ENCODE measurements at places on chromosomes 5 and 9.

GRCh38 chr5:103108086-103108485, 11.9 kb downstream of the GIN1 start:
- DNase-seq, result no peak

DNA sequence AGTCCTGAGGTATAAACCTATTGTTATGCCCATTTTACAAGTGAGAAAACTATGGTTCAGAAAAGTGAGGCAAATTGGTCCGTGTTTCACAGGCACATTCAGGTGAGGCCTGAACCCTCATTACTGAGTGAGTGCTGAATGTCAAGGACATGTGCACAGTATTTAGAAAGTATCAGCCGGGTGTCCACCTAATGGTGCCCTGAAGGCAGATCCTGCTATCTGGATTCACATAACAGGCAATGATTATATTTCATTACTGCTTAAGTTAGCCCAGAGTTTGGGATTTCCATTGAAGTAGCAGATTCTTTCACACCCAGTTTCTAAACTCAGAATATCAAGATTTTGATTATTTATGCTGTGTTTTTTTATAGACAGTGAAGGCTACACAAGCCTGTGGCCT, 142.7 kb downstream of the LHFPL2 start:
- DNase-seq, result no peak

GRCh38 chr5:169742771-169743296, 105.8 kb downstream of the DOCK2 start:
- DNase-seq, result peak; percentile 87

DNA sequence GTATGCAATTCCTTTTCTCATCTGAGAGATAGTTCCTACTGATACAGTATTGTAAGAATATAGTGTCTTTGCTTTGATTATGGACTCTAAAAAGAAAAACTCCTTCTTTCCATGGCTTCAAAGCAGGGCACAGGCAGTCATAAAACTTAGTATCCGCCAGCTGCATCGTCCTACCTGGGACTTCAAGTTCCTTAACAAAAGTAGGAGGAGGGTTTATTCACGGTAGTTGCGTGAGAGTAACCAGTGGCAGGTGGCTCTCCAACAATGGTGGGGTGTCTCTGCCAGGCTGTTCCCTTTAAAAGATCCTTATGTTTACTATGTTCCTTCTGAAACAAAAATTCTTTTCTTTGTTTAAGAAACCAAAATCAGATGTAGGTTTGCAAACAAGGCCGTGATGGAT, 173.5 kb upstream of the DMAC1 start:
- DNase-seq, result no peak

- no peak for DNase-seq
These were observed 288.0 kb downstream of the KCNN2 start for GRCh38 chr5:114649878-114650277.

DNA sequence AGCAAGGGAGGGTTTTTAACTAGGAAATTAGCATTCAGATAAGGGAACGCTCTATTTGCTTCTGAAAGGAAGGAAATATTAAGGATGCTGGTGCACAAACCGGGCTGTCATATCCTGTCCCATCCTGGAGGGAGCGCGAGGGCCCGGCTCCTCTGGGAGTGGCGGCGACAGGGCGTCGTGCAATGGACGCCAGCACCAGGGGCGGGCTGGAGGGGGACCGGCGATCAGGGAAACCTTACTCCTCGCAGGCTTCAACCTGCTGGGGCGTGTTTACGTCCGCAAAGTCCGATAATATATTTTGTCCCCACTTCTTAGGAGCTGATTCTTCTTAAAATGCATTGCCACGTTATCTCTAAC, 197.1 kb upstream of the TBCA start:
- DNase-seq, result no peak

GRCh38 chr9:73038613-73039012, 85.8 kb upstream of the ALDH1A1 start:
- no peak for DNase-seq

- peak; percentile 25 for DNase-seq
These were observed 73.9 kb downstream of the RORB start for GRCh38 chr9:74570879-74571512.

- DNase-seq, result no peak
These were observed 38.8 kb upstream of the SHB start for GRCh38 chr9:38107811-38108304.

- peak; percentile 29 for DNase-seq
These were observed 898 bp downstream of the CAMSAP1 start for GRCh38 chr9:135906291-135907005.

GRCh38 chr5:43711496-43711895, 108.5 kb downstream of the NNT start:
- no peak for DNase-seq

- no peak for DNase-seq
These were observed 236.8 kb downstream of the SLIT3 start for GRCh38 chr5:169064093-169064492.

- no peak for DNase-seq
These were observed 743.9 kb downstream of the NR2F1-AS1 start for GRCh38 chr5:92836855-92837755.

DNA sequence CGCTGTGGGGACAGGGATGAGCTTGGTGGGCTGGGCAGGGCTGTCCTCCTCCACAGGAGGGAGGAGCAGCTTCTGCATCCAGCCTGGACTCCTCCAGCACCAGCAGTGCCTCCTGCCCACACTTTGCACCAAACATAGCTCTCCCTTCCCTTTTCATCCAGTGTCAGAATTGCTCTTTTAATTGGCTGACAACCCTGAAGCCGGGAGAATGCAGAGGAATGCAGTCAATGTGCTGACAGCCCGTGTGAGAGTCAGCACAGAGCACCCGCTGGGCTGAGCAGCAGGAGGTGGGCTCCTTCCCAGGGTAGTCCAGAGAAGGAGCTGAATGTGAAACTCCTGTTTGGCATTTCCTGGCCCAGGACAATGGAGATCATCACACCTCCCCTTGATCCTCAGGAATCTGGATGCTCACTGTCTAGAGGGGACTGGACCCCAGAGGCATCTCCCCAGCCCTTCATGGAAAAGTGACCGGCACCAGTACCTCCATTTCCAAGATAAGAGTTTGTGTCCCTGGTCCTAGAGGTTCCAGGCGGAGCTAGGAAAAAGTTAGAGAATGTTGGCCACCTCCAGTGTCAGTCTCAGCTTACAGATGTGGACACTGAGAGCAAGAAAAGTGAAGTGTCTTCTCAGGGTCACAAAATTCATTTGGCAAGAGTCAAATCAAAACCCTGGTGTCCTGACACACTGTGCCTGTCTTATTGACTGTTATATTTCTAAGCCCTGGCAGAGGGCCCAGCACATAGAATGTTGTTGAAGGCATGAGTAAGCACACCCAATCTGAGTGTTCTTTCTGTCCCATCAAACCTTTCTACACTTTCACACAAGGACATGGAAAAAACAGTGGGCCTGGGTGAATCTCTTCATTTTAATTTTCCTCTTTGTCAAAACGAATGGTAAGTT, 202.1 kb downstream of the SNX18 start:
- no peak for DNase-seq
